Fibroblast of the aortic adventitia (primary cell): ENCODE measurements at places on chromosomes 1 and 21. TPM values are rescaled to one million over a fixed set of nuclear protein-coding genes. Genes with fewer than 3 reads are reported as not detected.

GRCh38 chr1:21342961-21343838, 52.9 kb upstream of the ECE1 start:
- DNase-seq: peak; percentile 37

CFHR1 gene
- total RNA-seq: 1.1 TPM in 1 of 2 replicates, not detected in the other

- peak; percentile 45 for DNase-seq
Observed at GRCh38 chr1:184836141-184836540, 81.5 kb upstream of the EDEM3 start.

CFH gene
- total RNA-seq: 105 and 517 TPM in 2 replicates

- DNase-seq: no peak
Observed at GRCh38 chr21:31364253-31364945, 20.3 kb upstream of the TIAM1 start.

FALEC gene
- total RNA-seq: not detected in 2 replicates

- no peak for DNase-seq
Observed at GRCh38 chr1:25748531-25749205, 51.3 kb upstream of the SELENON start.

CD1D gene
- total RNA-seq: 0.09 TPM in 1 of 2 replicates, not detected in the other

FBXO2 gene
- total RNA-seq: 2.0 and 3.9 TPM in 2 replicates

PDE4B gene
- total RNA-seq: 2.3 and 8.7 TPM in 2 replicates

DNA sequence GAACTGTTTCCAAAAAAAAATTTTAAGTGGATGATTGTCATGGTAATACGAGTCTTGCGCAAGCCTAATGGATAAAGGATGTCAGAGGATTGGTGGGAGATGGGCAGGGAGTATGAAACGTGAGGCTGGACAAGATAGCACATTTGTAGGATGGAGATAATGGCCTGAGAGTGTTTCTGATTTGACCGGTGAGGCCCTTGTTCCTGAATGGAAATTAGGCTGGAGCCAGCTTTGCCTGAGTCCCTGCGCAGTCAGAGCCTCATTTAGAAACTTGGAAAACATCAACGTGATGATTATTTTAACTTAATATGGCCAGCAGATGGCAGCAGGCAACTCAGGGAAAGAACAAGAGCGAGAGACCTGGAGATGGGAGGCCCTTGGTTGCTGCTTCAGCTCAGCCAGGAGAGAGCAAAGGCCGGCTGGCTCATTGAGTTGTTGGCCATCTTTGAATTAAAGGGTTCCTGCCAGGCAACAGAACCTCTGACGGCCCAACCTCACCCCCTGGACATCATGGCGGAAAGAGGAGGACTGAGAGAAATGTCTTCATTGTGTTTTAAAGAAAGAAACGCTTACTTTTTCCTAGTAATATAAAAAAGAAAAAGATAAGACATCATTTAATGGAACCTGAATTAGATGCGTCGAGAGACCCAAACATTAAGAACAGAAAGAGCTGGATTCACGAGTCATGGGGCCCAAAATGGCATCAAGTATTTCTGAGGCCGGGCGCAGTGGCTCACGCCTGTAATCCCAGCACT, 80.3 kb downstream of the SELENOF start:
- DNase-seq: peak; percentile 94

DNA sequence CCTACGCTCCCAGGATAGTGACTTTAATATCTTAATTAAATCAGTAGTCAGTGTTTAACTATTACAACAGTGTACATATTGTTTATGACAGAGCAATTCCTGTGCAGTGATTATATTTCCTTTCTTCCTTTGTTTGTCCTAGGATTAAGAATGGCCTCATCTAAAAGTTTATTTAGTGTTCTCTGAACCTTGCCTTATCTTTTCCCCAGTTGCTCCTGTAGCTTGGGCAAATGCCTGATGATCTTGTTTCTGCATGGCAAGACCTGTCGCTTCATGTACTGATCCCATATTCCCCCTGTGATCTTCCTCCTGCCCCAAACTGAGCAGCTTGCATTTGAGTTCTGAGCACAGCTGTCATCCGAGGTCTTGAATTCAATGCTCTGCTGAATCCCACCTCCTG, 69.1 kb upstream of the STUM start:
- no peak for DNase-seq

DNA sequence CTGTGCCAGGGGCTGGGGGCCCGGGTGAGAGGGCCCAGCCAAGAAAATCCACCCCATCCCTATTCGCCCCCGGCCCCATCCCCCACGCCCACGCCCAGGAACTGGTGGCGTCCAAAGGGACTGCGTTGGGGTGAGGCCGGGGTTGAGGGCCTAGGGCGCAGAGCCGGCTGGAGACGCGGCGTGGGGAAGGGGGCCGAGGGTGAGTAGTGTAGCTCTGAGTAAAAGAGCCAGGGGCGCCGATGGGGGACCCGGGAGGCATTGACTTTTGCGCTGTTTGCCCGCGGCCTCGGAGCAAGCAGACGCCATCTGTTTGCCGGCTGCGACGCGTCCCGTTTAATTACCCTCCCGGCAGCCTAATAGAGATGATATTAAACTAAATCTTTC, 3.5 kb upstream of the DMRTA2 start:
- no peak for DNase-seq

PBX1 gene
- 66.1 and 95.6 TPM in 2 replicates for total RNA-seq

OR10K2 gene
- not detected in 2 replicates for total RNA-seq
